Pancreas (tissue), 10 donors: ENCODE measurements at places on chromosomes 4 and X. TPM values are rescaled to one million over a fixed set of nuclear protein-coding genes. Genes with fewer than 3 reads are reported as not detected.

DNA sequence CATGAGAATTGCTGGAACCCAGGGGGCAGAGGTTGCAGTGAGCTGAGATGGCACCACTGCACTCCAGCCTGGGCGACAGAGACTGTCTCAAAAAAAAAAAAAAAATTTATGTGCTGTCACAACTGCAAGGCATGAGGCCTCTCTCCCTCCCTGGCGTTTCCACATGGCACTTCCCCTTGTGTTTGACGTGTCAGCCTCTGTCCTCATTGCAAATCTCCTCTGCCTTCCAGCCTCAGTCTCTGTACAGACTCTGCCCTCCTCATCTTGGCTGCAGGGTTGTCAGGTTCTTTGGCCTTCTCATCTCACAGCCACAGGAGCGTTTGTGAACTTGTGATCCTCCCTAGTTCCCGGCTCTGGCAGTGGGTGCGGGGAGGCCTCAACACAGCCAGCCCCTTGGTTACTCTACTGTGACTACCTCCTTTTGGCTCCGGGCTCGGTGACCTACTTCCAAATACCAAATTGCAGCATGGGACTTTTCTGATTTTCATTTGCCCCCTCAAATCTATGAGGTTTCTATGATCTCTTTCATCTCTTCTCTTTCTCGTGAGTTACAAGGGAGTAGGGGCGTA lies 250.0 kb downstream of the CBR4 start:
- no peak for DNase-seq

- DNase-seq, result no peak
These were observed 19.8 kb downstream of the BEX3 start for GRCh38 chrX:103396186-103396585.

DNA sequence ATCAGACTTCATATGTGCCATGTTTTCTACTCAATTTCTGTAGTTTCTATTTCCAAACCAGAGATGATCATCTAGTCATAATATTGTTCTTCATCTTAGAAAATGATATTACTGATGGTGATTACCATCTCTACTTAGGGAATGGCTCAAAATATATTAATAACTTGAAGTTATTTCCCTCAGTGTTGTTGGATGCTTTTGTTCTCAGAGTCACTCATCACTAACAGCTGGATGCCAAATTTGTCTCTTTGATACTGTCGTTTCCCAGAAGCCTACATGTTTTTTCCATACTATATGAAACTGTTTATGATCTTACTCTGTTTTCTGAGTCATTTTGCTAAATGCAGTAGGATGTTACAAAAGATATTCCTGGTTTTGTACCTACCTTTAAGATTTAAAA lies 8.9 kb downstream of the PGAM4 start:
- DNase-seq, result no peak

DNA sequence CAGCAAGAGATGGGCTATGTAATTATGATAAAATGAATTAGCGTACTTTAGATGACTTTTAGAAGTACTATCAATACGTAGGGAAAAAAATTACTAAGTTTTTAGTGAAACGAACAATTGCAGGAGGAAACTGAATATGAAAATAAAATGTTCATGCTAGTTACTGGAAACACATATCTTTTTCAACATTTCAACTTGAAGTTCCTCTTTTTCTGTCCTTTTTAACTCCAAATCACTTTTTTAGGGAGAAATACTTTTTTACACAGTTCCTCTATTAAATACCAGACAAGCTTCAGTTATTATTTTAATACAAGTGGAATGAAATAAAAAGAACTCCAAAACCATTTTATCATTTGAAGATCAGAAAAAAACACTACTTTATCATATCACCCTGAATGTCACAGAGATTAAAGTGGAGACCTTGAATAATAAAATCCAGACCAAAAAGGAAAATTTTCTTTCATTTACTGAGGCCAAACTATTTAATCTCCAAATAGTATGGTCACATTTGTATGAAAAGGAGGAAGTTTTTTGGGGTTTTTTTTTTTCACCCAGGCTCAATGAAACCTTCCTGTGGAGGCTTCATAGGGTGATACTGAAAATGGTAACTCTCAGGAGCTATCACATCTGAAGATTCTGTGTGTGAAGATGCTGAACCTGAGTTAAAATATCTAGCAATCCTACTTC lies 306.2 kb downstream of the INPP4B start:
- no peak for DNase-seq

GRCh38 chr4:173270312-173271027 lies 63.7 kb downstream of the HMGB2 start:
- no peak for DNase-seq

DNA sequence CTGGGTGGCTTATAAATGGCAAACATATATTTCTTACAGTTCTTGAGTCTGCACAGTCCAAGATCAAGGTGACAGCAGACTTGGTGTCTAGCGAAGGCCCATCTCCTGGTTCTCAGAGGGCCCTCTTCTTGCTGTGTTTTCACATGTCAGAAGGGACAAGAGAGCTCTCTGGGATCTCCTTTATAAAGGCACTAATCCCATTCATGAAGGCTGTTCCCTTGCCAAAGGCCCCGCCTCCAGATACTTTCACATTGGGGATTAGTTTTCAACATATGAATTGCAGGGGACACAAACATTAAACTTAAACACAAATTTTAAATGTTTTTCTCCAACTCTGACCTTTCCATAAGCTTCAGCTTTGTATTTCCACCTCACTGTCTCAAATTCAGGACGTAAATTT lies 1135.0 kb upstream of the TENM3 start:
- DNase-seq, result no peak

GRCh38 chr4:144213371-144213770 lies 72.9 kb upstream of the GYPA start:
- DNase-seq, result no peak

GRCh38 chrX:16002185-16002584 lies 121.2 kb upstream of the GRPR start:
- no peak for DNase-seq

DNA sequence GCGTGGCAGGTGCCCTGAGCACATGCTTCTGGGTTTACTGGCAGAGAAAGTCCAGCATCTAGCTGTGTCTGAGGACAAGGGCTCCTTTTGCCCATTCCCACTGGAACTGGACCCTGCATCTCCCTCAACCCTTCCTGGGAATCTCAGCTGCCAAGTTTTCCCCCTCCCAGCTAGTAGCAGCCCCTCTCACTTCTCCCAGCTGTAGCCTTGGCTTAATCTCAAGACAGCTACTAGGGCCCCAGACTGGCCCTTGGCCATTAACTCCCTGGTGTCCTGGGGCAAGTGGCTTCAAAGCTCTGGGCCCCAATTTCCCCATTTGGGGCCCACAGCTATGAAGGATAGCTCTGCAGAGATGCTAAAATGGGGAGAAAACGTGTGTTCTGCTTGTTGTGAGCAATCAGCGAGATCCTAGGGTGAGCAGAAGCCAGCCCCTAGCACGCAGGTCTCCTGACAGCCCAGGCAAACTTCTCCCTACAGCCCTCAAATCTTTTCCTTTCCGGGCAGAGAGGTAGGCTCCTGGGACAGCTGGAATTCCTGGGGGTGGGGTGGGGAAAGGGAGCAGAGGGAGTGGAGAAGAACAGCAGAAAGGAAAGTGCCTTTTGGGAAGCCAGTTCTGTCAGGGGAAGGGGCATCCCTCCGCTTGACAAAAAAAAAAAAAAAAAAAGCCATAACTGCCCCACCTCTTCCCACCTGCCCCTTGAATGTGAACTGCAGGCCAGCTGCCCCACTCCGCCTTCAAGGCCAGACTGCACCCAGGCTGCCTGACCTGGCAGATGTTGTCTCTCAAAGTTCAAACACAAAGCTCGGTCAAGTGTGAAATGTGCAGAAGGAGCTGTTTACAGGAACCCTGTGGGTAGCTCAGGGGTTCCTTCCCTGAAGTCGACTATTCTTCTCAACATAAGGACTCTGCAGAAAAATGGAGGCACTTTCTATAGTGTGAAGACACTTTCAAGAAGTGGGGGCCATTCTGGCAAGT lies 16.6 kb downstream of the FGD1 start:
- DNase-seq, result no peak

GRCh38 chr4:2787230-2788100 lies 5.4 kb upstream of the SH3BP2 start:
- peak; percentile 69 for DNase-seq

GRCh38 chrX:121823406-121823805 lies 776.0 kb downstream of the GLUD2 start:
- DNase-seq, result no peak

- no peak for DNase-seq
These were observed 18.5 kb upstream of the AP1AR start for GRCh38 chr4:112213091-112213490.

RENBP gene
- 5.1 TPM for polyA plus RNA-seq

UGT2B15 gene
- 40.6 TPM for polyA plus RNA-seq

TMPRSS11A gene
- polyA plus RNA-seq, result not detected

TMEM150C gene
- polyA plus RNA-seq, result 8.7 TPM
